NCI-H345 (cell line): ENCODE measurements at places on chromosomes 2 and 18.

DNA sequence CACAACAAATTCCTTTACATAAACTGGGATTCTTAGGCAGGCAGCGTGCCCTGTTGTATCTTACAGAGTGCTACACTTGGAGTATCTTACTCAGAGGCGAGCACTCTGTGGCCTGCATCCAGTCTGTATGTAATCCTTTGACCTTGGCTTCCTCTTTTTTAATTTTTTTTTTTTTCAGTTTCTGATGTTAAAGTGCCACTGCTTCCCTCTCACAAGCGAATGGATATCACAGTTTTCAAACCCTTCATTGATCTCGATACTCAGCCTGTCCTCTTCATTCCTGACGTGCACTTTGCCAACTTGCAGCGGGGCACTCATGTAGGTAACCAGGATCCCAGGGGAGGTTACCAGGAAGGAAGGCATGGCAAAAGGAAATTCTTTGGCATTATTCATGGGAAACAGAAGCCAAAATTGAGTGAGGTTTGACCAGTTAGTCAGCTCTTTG is 40.4 kb downstream of the GRHL1 start:
- no peak for DNase-seq

DNA sequence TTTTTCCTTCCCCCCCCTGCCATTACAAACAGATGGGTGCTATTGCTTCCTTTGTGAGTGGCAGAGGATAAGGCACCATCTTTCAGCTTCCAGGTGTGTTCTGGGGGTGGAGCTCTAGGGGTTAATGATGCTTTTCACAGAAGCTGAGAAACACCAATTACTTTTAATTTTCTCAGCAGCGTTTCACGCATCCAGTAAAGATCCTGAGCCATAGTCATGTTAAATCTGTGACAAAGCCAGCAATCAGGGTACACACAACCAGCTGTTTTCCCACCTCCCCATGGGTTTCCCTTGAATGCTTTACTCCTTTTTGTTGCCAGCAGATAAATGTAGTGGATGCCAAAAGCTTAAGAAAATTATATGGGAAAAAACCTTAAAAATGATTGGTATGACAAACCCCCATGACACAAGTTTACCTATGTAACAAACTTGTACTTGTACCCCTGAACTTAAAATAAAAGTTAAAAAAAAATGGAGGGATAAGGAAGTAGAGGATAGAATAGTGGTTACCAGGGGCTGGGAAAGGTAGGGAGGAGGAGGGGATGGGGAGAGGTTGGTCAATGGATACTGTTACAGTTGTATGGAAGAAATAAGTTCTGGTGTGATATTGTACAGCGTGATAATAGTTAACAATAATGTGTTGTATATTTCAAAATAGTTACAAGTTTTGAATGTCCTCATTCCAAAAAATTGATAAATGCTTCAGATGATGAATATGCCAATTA is 70.0 kb downstream of the ACOXL start:
- DNase-seq, result no peak

DNA sequence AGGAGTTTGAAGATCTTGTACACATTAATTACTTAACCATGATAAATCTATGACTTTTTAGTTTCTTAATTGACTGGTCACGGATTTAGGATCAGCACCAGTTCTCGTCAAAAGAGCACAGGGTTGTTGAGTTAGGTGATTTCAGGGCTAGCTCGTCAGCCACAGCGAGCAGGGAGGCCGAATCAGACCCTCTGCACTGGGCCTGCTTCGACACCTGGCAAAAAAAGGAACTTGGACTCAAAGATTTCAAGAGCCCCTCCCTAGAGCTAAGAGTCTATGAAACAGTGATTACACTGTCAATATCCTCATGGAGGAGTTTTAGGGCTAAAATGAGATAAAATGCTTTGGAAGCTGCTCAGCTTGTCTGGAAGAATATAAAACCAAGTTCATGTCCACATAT is 4.6 kb upstream of the SERTAD2 start:
- no peak for DNase-seq

DNA sequence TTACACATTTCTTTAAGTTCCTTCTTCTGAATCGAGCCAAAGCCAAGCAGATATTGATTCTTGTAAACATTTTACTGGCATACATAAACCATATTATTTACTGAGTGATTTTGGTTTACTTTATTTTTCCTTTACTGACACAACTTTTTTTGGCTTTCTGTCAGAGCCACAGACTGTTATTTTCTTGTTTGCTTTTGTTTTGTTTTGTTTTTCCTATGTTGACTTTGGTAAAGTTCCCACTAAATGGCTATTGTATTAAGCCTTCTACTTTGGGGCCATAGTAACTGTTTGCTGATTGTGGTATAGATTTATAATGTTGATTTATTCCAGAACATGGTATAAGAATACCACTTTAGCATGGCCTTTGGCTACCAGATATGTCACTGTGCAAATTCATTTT is 419.4 kb downstream of the DCDC2C start:
- peak; percentile 26 for DNase-seq

DNA sequence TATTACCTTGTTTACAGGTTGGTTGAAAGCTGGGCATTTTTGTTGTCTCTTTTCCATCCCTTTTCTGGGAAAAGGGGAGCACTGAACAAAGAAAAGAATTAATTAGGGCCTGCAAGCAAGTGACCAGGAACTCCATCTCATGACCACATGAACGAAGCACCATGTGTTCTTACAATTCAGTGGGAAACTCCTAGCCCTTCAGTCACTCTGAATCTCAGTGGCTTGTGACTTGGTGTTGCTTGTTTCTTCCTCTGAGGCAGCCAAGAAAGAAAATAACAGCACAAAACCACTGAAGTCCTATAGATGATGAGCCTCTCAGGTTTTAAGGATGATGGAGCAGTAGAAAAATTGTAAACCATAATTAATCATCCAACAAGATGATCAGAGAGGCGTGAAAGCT is 129.1 kb upstream of the CAB39 start:
- no peak for DNase-seq

GRCh38 chr18:39846265-39846664 is 2108.8 kb upstream of the PIK3C3 start:
- DNase-seq, result no peak

GRCh38 chr2:149871091-149871885 is 283.7 kb upstream of the MMADHC start:
- no peak for DNase-seq

GRCh38 chr2:234198976-234199375 is 148.5 kb downstream of the SPP2 start:
- DNase-seq, result no peak

DNA sequence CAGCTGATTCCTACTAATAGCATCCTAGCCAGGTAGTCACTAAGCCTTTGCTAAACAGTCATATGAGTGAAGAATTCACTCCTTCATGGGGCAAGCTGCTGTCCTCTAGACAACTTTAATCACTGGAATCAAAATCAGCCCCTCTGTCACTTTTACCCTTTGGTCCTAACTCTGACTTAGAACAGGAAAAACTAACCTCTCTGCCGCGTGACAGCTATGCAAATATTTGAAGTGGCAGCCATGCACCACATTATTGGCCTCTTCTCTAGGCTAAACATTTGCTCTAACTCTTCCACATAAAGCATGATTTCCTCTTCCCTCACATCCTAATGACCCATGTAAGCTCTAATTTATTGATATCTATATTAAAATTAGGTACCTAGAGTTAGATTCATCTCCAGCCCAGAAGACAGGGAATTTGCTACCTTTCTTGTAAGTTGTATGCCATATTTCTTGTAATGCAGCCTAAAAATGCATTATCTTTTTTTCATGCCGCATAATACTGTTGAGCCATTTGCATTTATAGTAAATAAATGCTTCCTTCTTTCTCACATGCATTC is 12.8 kb upstream of the ONECUT2 start:
- peak; percentile 41 for DNase-seq

- no peak for DNase-seq
Measured at GRCh38 chr2:152115952-152116351, 17.1 kb upstream of the CACNB4 start.

- no peak for DNase-seq
Measured at GRCh38 chr2:84816426-84817026, 64.4 kb downstream of the TRABD2A start.

- no peak for DNase-seq
Measured at GRCh38 chr2:57536535-57537231, 509.9 kb upstream of the VRK2 start.

GRCh38 chr2:216659276-216659675 is 26.1 kb downstream of the IGFBP2 start:
- no peak for DNase-seq

DNA sequence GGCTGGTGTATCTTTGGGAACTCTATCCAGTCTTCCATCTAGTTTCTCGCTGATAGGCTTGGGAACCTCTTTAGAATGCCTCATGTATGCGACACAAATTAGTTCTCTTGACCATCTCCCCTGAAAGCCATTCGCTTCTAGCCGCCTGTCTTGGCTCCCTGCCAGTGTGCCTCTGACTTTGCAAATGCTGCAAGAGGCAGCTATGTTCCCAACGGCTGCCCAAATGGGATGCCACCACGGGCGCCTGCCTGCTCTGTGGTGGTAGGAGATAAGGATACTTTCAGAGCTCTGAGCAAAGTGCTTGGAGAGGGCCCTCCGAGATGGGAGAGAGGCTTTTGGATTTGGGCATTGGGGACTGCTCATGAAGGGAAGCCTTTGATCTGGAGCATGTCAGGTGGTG is 77.7 kb upstream of the IGFBP5 start:
- peak; percentile 75 for DNase-seq

DNA sequence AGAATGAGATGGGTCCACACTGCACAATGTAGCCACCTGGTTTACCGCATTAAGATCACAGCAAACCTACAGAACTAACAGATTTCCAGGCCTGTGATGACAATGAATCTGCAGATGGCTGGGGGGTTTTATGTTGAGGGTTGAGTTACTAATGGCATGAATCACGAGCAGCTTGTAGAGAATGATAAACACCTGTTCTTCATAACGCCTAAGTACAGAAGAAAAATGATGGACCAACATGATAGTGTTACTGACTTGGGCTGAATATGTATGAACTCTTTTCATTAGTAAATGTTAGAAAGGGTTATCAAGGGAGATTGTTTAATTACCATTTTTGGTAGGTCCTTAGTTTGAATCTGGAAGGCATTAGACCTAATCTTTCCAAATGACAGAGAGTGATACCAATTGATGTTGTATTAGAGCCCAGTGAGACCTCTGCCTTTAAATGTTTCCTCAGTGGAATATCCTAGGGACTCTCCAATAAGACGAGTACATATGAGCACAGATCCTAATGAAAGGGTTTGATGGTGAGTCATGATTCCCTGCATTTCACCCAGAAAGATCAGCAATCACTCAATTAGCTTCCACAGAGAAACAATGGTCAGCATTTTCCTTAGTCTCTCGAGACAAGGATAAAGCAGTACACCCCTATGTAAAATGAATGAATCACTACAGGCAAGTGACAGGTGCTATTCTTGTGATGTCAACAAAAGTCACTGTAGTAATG is 243.8 kb downstream of the DLGAP1 start:
- no peak for DNase-seq

GRCh38 chr2:8379549-8379948 is 302.3 kb upstream of the ID2 start:
- peak; percentile 30 for DNase-seq

GRCh38 chr2:235155163-235155562 is 203.3 kb downstream of the SH3BP4 start:
- no peak for DNase-seq

- DNase-seq, result no peak
Measured at GRCh38 chr2:26574066-26574899, 66.9 kb downstream of the CIB4 start.

- DNase-seq, result no peak
Measured at GRCh38 chr2:240898108-240898730, 2.3 kb upstream of the MAB21L4 start.

GRCh38 chr18:77635451-77635850 is 385.8 kb downstream of the GALR1 start:
- no peak for DNase-seq

- DNase-seq, result no peak
Measured at GRCh38 chr2:135257383-135258090, 205.4 kb downstream of the RAB3GAP1 start.

DNA sequence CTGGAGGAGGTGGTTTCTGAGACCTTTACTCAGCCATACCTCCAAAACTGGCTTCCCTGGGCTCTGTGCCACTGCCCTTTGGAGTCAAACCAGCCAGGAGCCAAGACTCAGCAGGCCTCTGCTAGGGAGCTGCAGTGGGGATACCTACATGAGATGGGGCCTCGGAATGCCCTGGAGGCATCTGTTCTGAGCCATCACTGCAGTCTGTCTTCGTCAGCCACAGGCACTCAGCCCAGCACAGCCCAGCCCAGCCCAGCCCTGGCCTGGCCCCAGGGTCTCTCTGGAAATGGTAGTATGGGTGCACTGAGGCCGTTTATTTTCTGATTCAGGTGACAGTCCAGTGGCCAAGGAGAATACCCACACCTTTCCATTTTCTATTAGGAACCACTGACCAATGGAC is 209.8 kb downstream of the CELF4 start:
- DNase-seq, result no peak
